ENCODE measurements at places on chromosomes 12 and 14. TPM values are rescaled to one million over a fixed set of nuclear protein-coding genes. Genes with fewer than 3 reads are reported as not detected.
A peak's percentile ranks its signal among the peaks of the same experiment; 100 is the strongest.

DPPA3 gene
- total RNA-seq, result not detected

LIN7A gene
- 31.2 TPM for total RNA-seq

KRT79 gene
- total RNA-seq, result not detected

GRCh38 chr14:69268223-69268622, 8.3 kb downstream of the GALNT16 start:
- no peak for DNase-seq

- no peak for DNase-seq
Observed at GRCh38 chr14:93185349-93185720, 218 bp downstream of the LYSET start.

DNA sequence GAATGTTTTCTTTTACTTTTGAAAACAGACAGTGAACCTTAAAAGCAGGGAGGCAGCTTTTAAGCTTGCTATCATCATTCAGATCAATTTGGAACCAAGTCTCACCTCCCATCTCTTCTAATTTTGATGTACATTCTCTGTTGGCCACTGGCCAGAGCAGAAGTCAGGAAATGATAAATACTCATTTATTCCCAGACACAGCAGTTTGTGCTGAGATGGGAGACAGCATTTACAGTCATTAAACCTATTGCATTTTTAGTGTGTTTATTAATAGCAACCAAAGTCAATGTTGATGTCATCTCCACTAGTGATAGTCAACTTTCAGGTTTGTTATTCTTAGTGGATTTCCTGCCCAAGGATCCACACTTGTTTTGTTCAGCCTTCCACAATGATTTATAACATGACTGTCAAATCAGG, 320.0 kb upstream of the ATP2B1 start:
- peak; percentile 37 for DNase-seq

DNA sequence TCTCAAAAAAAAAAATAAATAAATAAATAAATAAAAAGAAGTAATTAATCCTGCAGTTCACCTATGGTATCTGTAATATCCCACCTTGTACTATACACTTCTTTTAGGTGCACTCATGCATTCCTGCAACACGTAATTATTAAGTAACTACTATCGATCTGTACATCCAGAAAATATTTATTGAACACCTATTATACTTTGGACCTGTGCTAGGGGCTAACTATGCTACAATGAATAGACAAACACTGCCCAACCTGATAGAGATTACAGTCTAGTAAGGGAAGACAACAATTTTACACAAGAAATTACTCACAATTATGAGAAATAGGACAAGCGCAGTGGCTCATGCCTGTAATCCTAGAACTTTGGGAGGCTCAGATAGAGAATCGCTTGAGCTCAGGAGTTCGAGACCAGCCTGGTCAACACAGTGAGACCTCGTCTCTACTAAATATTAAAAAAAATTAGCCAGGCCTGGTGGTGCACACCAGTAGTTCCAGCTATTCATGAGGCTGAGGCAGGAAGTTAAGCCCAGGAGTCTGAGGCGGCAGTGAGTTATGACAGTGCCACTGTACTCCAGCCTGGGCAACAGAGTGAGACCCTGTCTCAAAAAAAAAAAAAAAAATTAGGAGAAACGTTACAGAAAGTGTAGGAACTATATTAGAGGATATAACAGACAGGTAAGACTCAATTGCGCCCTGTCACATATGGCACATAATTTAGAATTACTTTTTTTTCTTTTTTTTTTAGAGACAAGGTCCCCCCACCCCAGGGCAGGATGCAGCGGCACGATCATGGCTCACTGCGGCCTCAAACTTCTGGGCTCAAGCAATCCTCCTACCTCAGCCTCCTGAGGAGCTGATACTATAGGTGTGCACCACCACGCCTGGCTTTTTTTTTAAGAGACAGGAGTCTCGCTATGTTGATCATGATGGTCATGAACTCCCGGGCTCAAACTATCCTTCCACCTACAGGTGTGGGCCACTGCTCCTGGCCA, 1.2 kb downstream of the NRDE2 start:
- no peak for DNase-seq

GRCh38 chr14:92658684-92659083, 89.7 kb downstream of the LGMN start:
- DNase-seq, result no peak

DNA sequence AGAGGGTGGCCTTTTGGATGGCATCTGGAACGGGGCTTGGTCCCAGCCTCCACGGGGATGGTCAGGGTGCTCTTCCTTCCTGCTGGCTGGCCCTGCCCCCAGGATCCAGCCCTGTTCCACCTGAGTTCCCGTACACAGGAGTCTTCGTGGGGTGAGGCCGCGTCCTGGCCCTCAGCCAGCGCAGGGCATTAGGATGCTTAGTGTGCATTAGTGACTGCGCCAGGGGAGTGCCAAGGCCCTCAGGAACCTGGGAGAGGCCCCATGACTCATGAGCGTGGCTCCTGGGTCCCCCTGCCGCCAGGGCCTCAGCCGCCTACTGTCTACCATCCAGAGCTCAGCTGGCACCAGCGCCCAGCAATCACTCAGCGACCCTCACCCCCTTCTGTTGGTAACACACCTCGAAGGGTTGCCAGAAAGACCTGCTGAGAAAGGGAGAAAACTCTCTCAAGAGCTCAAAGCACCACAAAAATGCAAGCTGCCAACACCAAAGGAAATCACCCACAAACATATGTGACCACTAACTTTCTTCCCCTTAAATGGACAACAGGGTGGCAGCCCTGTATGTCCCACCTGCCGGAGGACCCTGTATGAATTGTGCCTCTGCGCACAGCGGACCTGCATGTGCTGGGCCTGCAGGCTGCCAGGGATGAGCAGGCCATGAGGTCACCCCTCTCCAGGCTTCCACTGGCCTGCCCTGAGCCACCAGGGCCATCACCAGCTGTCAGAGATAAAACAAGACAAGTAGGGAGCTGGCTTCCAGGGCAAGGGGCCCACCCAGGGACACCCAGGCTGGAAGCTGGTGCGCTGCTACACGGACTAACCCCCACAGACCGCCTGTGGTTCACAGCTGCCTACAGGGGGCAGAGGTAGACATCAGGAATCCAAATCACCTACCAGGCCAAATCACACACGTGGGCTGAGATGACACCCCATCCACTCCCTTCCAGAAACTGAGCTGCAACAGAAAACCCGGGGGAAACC, 28.7 kb downstream of the CCDC85C start:
- DNase-seq, result no peak

GRCh38 chr12:105331805-105332251, 1.3 kb downstream of the C12orf75 start:
- no peak for DNase-seq

STAC3 gene
- 13.5 TPM for total RNA-seq

All from urinary bladder (tissue), 4 donors.